ENCODE measurements at places on chromosomes 16 and 17. TPM values are rescaled to one million over a fixed set of nuclear protein-coding genes. Genes with fewer than 3 reads are reported as not detected.

GRCh38 chr16:14346278-14347142 lies 275.4 kb downstream of the MRTFB start:
- peaks cover 2% of the 10 kb centered on the region for H3K27me3 ChIP-seq
- no peaks in the 10 kb centered on the region for H3K36me3 ChIP-seq
- H3K4me3 ChIP-seq = no peak overlapping the region

- H3K4me1 ChIP-seq = no peaks in the 10 kb centered on the region
- H3K27me3 ChIP-seq = peaks cover 8% of the 10 kb centered on the region
- no peaks in the 10 kb centered on the region for H3K36me3 ChIP-seq
- H3K27ac ChIP-seq = no peak overlapping the region
- DNase-seq = no peak
These were observed 90.7 kb downstream of the AXIN2 start for GRCh38 chr17:65470783-65471182.

DNA sequence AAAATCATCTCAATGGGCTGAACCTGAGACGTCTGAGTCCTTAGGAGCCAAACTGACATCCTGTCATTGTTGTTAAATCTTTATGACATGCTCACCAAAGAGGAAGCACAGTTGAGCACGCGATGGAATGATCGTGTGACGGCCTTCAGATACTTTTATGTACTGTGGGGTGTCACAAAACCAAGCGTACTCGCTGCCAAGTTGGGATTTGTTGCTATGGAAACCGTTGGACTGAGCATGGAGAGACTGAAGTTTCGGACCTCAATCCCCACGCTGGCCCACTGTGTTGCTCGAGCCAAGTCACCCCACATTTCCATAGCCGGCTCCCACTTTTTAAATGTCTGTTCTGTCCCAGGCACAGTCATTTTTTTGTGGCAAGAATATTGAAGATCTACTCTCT lies 222.8 kb upstream of the SDK2 start:
- no peak overlapping the region for H3K27ac ChIP-seq
- DNase-seq = no peak
- H3K4me1 ChIP-seq = no peaks in the 10 kb centered on the region
- H3K4me3 ChIP-seq = no peak overlapping the region

GRCh38 chr16:82156761-82157533 lies 13.1 kb downstream of the MPHOSPH6 start:
- H3K4me3 ChIP-seq = no peak overlapping the region
- peaks cover 29% of the 10 kb centered on the region for H3K36me3 ChIP-seq
- peaks cover 4% of the 10 kb centered on the region for H3K4me1 ChIP-seq
- H3K27ac ChIP-seq = no peak overlapping the region

HBQ1 gene
- not detected for total RNA-seq

Measured in activated naive CD8-positive, alpha-beta T cell treated with anti-CD3 and anti-CD28 coated beads, Interleukin-2, amount 10 ng/mL, durations not matched to agents 7 days and 5 days (primary cell).